ENCODE measurements at places on chromosomes 2 and 18.

- DNase-seq, result no peak
Measured at GRCh38 chr2:14903709-14904374, 271.3 kb downstream of the LRATD1 start.

- no peak for DNase-seq
Measured at GRCh38 chr2:17981936-17982335, 103.5 kb downstream of the KCNS3 start.

- no peak for DNase-seq
Measured at GRCh38 chr2:7884338-7884737, 797.5 kb upstream of the ID2 start.

DNA sequence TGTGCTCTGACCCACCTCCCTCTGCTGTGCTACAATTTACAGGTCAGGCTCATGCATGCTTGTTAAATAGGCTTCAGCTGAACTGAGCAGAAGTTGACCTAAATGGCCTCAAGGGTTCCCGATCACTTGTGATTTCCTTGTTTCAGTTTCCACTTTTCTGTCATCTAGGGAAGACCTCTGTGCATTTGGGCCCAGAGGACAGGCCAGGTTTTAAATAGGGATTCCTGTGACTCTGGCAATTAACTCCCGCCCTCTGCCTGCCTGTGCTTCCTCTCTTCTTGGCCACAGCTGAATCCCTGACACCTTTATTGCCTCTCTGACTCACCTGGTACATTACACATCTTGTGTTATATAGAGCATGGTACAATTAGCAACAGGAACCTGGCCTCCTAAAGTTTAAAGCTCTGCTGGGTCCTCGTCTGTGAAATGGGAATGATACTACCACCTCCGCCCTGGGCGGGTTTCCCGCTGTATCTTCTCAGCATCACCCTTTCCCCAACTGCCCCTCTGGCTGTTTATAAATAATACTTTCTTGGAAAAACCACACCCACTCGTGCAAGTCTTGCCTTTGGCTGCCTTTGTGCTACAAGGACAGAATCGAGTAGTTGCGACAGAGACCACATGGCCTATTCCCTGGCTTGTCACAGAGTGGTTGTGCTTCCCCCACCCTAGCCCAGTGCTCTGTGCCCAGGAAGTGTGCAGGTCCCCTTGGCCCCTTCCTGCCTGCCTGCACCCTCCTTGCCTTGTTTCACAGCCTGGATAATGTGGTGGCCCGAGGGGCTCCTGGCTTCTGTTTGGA, 7.9 kb downstream of the CABLES1 start:
- DNase-seq, result no peak

DNA sequence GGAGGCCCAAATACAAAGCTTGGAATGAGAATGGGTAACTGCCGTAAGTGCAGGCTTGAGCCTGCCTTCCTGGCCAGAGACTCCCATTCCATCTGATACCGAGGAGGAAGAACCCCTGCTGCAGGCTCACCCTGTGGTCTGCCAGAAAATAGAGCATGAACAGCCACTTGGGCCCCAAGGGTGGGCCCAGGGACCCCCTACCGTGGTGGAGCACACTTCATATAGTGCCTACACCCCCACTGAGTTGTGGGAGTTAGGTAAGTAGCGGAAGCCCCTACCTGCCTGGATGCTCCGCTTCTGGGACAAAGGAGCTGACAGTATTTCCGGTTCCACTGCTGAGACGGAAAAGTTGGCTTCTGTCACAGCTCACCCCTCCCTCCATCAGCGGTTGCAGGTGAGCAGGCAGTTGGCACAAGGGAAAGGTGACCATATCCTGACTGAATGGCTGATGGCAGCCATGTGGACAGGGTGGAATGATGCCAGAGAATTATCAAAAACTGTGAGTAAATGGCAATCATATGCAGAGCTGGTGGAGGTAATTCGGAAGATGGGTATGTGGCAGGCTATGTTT, 11.5 kb upstream of the C2orf42 start:
- no peak for DNase-seq

DNA sequence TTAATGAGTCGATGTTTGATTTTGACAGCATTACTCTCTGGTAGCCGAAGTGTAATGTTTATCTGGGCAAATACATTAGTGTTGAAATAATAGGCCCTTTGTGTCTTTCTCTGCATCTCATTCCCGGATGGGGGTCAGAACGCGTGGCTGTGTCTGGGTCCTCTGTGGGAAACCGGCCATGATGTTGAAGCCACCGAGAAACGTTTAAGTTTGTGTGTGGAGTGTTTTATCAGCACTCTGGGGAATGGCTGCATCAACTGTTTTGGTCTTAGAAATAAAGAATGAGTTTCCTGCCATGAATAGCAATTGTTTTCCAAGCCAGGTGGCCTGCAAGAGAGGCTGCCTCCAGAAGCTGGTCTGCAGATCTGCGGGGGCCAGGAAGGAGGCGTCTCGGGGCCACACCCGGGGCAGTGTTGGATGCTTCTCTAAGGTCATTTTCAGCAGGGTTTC, 69.7 kb downstream of the RNF144A start:
- no peak for DNase-seq

- no peak for DNase-seq
Measured at GRCh38 chr2:197081294-197081693, 154.8 kb upstream of the PGAP1 start.

- no peak for DNase-seq
Measured at GRCh38 chr2:27655155-27655951, 8.1 kb downstream of the SUPT7L start.

DNA sequence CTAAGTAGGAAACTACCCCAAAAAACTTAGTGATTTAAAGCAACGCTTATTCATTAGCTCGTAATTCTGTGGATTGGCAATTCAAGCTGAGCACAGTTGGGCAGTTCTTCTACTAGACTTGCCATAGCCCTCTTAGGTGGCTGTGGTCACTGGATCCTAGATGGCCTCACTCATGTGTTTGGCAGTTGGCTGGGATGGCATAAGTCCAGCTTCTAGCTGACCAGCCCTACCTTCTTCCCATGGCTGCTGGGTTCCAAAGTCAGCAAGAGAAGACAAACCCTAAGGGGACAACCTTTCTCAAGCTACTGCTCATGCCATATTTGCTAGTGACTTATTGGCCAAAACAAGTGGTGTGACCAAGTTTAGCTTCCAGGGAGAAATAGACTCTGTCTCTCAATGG, 95.3 kb downstream of the COPS8 start:
- no peak for DNase-seq

DNA sequence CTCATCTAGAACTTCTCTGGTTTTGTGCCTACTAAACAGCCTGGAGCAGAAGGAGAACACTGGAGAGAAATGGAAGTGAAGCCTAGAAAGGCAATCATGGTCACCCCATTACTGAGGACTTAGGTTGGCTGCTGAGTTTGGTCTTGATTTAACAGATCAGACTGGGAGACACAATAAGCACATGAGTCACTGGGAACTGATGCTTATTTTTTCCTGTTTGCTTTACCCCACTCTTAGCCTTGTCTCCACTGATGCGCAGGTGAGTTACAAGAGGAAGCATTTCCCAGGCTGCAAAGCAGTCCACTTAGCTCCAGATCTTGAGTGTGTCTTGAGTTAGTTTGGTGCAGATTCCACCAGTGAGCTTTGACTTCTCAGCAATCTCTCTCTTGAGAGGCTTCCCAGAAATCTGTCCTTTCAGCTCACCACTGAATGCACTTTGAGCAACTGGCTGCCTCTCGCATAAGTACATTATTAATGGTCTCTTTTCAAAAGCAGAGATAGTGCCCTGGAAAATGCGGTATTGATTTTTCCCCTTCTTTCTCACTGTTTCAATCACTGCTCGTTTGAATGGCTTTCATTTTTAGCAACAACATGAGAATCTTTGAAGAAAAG, 390.2 kb upstream of the SETBP1 start:
- DNase-seq, result no peak

DNA sequence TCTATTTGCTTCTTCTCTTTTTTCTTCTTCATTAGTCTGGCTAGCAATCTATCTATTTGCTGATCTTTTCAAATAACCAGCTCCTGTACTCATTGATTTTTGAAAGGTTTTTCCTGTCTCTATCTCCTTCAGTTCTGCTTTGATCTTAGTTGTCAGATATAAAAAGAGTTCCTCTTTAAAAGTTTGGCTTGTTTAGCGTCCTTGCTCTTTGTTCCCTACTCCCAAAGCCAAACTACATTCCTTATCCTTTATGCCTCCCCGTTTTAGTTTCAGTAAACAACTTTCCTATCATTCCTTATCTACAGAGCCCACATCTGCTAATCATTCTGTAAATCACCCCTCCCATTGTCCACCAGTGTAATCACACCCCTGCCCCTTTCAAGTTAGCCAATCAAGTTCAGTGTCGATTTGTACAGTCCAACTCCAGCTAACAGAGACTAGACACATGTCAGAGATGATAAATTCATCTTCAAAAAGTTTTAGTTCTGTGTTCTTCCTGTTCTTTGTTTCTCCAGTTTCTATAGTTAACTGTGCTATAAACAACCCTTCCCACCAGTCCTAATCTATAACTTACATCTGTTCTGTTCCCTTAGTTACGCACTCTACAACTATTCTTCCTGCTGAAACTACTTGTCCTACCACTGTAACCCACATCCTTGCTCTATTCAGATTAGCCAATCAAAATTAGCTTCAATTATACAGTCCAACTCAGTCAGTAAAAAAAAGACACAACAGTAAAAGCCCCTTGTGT, 44.4 kb downstream of the TFPI start:
- DNase-seq, result no peak

GRCh38 chr2:11446733-11447248, 19.2 kb downstream of the E2F6 start:
- DNase-seq, result peak; percentile 14

- no peak for DNase-seq
Measured at GRCh38 chr2:239822146-239822831, 202.9 kb downstream of the NDUFA10 start.

Measured in stimulated activated CD4-positive, alpha-beta T cell treated with anti-CD3 and anti-CD28 coated beads, Interleukin-15, amount 100 ng/mL, for 1 hour (primary cell).